ENCODE measurements at places on chromosomes 11 and 22.

- peak; percentile 43 for DNase-seq
- H3K4me1 ChIP-seq = peaks cover 5% of the 10 kb centered on the region
- H3K4me3 ChIP-seq = no peak overlapping the region
- H3K27ac ChIP-seq = no peak overlapping the region
- H3K27me3 ChIP-seq = no peaks in the 10 kb centered on the region
- H3K36me3 ChIP-seq = no peaks in the 10 kb centered on the region
Observed at GRCh38 chr11:44110231-44110679, 14.8 kb downstream of the EXT2 start.

GRCh38 chr11:10375280-10375971, 70.6 kb downstream of the ADM start:
- H3K27ac ChIP-seq = no peak overlapping the region
- no peaks in the 10 kb centered on the region for H3K36me3 ChIP-seq
- peaks cover 13% of the 10 kb centered on the region for H3K4me1 ChIP-seq
- no peaks in the 10 kb centered on the region for H3K27me3 ChIP-seq

GRCh38 chr11:132590554-132590953, 941.7 kb downstream of the OPCML start:
- no peaks in the 10 kb centered on the region for H3K4me1 ChIP-seq
- no peaks in the 10 kb centered on the region for H3K36me3 ChIP-seq
- no peak for DNase-seq
- H3K27ac ChIP-seq = no peak overlapping the region
- H3K4me3 ChIP-seq = no peak overlapping the region
- no peaks in the 10 kb centered on the region for H3K27me3 ChIP-seq

- no peaks in the 10 kb centered on the region for H3K36me3 ChIP-seq
- H3K4me3 ChIP-seq = peak overlapping the region; percentile 20
- no peaks in the 10 kb centered on the region for H3K27me3 ChIP-seq
- peaks cover 53% of the 10 kb centered on the region for H3K4me1 ChIP-seq
Observed at GRCh38 chr22:30423301-30423958, 2.1 kb upstream of the MTFP1 start.

DNA sequence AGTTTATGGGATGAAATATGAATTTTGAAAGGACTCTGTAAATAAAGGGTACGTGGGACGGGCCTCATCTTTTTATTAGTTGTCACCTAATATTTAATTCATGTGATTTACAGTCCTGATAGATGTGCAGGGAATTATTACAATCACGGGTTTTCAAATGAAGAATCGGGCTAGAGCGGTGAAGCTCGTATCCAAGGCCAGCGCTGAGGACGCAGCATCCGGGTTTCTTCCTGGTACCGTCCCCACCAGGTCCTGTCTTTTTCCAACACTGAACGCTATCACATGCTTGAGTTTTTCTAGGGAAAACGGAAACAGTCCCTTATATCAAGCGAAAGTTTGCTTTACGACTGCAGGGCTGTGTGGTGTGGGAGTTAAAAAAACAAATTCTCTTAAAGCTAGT, 787 bp downstream of the SMDT1 start:
- peaks cover 8% of the 10 kb centered on the region for H3K36me3 ChIP-seq
- no peak overlapping the region for H3K4me3 ChIP-seq
- H3K27me3 ChIP-seq = no peaks in the 10 kb centered on the region
- peaks cover 47% of the 10 kb centered on the region for H3K4me1 ChIP-seq

- no peaks in the 10 kb centered on the region for H3K27me3 ChIP-seq
- H3K27ac ChIP-seq = no peak overlapping the region
- no peak for DNase-seq
- no peaks in the 10 kb centered on the region for H3K36me3 ChIP-seq
Observed at GRCh38 chr11:35065566-35065965, 73.4 kb upstream of the CD44 start.

GRCh38 chr11:102989379-102990047, 34.0 kb upstream of the MMP13 start:
- no peak for DNase-seq
- H3K4me1 ChIP-seq = no peaks in the 10 kb centered on the region
- no peaks in the 10 kb centered on the region for H3K27me3 ChIP-seq
- H3K36me3 ChIP-seq = no peaks in the 10 kb centered on the region

DNA sequence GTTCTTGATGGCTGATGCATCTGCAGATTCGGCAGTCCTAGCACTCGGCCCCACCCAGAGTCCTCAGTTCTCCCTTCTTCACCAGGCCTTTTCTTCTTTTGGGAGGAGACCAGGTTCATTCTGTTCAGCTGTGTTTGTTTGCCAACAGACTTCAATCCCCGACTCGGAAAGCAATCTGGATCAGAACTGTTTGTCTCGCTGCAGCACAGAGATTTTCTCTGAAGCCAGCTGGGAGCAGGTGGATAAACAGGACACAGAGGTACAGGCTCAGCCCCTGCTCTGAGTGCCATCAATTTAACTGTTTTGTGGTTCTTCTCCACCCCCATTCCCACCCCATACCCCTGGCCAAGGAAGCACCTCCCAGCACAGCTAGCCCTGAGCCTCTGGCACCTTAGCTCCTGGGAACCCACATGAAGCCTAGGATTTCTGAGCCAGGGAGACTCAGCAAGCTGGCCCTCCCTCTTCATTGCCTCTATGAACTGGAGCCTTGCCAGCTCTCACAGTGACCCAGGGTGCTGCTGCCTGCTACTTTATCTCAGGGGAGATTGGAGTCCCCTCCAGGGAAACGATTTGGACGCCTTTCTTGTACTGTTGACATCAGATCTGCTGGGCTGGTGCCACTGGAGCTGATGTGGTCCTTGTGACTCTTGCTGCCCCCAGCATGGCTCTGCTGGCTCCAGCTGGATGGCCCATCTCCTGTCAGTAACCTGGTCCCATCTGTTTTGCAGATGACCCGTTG, 58.2 kb upstream of the HORMAD2 start:
- H3K4me1 ChIP-seq = no peaks in the 10 kb centered on the region
- no peak overlapping the region for H3K4me3 ChIP-seq
- no peak overlapping the region for H3K27ac ChIP-seq

GRCh38 chr11:122069707-122070360, 46.2 kb downstream of the BLID start:
- no peak overlapping the region for H3K27ac ChIP-seq
- H3K4me3 ChIP-seq = no peak overlapping the region
- no peaks in the 10 kb centered on the region for H3K4me1 ChIP-seq
- no peaks in the 10 kb centered on the region for H3K27me3 ChIP-seq

DNA sequence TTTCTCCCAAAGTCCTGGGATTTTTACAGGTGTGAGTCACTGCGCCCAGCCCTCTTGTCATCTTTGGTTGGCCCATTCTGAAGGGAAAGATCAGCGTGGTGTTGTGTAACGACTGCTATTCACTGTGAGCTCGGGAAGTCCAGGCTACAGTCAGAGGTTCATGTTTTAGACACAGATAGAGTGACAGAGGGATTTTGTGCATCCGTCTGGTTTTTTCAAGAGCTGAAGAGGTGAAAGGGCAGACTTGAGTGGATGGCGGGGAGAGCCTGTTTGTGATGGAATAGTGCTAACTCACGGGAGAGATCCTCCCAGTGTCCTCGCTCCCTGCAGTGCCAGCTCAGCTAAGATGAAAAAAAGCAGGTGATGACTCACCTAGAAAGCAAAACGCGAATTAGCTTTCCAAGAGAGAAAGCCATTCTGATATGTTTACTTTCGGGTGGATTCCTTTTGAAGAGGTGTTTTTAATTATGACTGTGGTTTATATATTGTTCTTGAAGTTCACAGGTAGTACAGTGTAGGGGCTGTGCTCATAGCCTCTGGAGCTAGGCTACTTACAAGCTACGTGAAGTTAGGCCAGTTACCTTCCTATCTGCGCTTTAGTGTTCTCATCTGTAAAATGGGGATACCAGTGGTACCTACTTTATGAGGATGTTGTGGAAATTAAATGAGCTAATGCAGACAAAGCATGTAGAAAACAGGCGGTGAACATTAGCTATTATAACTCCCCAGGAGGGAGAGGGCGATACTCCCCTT, 67.2 kb downstream of the C11orf91 start:
- H3K4me3 ChIP-seq = no peak overlapping the region
- DNase-seq = no peak
- H3K27ac ChIP-seq = no peak overlapping the region
- H3K36me3 ChIP-seq = no peaks in the 10 kb centered on the region

DNA sequence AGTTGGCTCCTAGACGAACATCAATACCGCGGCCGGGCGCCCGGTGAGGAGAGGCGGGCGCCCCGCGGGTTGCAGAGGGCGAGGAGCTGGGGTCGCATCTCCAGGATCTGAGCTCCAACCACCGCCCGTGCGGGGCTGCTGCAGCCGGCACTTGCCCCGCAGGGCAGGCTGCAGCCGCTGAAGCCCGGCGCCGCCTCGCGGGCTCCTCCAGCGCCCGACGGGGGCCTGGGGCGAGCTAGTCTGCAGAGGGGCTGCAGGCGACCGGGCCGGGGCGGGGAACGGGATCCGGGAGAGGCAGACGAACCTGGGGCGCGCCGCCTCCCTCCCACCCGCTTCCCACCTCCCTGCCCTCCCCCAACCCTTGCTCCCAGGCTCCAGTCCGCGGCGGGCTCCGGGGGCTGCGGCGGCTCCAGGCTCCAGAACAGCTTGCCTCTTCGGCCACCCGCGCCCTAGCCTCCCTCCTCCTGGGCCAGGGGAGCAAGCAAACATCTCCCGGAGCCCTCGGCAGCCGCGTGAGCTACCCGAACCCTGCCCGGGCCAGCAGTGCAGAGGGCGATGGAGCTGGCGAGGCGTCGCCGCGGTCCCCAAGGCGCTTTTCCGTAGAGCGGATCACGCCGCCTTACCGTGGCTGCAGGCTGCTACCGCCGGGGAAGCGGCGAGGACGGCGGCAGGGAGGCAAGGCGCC, 802 bp downstream of the TENM4 start:
- DNase-seq = no peak
- H3K4me3 ChIP-seq = peak overlapping the region; percentile 20
- no peaks in the 10 kb centered on the region for H3K36me3 ChIP-seq
- peaks cover 48% of the 10 kb centered on the region for H3K27me3 ChIP-seq
- no peak overlapping the region for H3K27ac ChIP-seq

DNA sequence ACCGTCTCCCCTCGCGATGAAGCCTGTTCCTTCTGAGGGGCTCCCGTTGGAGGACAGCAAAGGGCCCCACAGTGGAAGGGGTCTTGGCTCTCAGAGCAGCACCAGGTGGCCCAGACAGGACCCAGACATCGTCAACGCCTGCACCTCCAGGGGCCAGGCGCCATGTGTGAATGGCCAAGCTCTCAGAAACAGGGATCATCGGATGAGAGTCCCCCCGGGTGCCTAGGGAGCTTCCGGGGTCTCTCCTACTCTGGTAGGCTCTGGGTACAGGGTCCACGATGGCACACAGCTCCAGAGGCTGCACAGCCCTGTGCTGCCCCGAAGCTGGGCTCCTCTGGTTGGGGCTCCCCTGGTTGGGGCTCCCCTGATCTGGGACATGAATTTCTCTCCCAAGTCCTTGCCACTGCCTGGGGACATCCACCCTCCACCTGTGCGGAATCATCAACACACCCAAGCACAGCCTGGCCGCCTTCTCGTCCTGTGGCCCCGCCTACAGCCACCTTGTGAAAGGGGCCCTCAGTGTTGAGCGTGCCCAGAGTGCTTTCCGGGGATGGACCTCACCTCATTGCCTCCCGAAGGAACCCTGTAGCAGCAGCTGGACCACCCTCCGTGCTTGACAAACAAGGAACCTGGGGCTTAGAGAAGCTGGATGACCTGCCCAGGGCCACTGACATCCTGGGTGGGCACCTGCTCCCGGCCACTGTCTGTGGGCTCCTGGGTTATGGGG, 929.0 kb downstream of the BRD1 start:
- no peak for DNase-seq
- H3K4me3 ChIP-seq = no peak overlapping the region
- no peaks in the 10 kb centered on the region for H3K36me3 ChIP-seq
- H3K4me1 ChIP-seq = no peaks in the 10 kb centered on the region
- H3K27me3 ChIP-seq = no peaks in the 10 kb centered on the region

GRCh38 chr22:44030702-44031082, 6.6 kb downstream of the PARVB start:
- DNase-seq = no peak
- no peak overlapping the region for H3K4me3 ChIP-seq
- peaks cover 6% of the 10 kb centered on the region for H3K4me1 ChIP-seq
- no peaks in the 10 kb centered on the region for H3K27me3 ChIP-seq
- H3K27ac ChIP-seq = peak overlapping the region; percentile 3
- H3K36me3 ChIP-seq = no peaks in the 10 kb centered on the region

DNA sequence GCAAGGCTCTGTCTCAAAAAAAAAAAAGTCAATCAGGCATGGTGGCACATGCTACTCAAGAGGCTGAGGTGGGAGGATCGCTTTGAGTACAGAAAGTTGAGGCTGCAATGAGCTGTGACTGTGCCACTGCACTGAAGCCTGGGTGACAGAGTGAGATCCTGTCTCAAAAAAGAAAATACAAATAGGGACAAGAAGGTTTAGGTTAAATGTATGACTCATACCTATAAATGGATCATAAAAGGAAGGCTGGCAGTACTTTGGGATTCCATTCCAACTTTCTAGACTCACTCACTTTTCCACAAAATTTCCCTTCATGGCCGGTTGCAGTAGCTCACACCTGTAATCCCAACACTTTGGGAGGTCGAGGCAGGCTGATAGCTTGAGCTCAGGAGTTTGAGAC, 25.6 kb upstream of the OSBP start:
- H3K27ac ChIP-seq = no peak overlapping the region
- H3K4me3 ChIP-seq = no peak overlapping the region
- H3K36me3 ChIP-seq = peaks cover 16% of the 10 kb centered on the region
- DNase-seq = no peak

GRCh38 chr11:64726211-64726641, 3.2 kb upstream of the NRXN2 start:
- H3K27me3 ChIP-seq = peaks cover 3% of the 10 kb centered on the region
- no peaks in the 10 kb centered on the region for H3K36me3 ChIP-seq
- H3K4me1 ChIP-seq = peaks cover 7% of the 10 kb centered on the region
- no peak overlapping the region for H3K4me3 ChIP-seq
- no peak for DNase-seq

DNA sequence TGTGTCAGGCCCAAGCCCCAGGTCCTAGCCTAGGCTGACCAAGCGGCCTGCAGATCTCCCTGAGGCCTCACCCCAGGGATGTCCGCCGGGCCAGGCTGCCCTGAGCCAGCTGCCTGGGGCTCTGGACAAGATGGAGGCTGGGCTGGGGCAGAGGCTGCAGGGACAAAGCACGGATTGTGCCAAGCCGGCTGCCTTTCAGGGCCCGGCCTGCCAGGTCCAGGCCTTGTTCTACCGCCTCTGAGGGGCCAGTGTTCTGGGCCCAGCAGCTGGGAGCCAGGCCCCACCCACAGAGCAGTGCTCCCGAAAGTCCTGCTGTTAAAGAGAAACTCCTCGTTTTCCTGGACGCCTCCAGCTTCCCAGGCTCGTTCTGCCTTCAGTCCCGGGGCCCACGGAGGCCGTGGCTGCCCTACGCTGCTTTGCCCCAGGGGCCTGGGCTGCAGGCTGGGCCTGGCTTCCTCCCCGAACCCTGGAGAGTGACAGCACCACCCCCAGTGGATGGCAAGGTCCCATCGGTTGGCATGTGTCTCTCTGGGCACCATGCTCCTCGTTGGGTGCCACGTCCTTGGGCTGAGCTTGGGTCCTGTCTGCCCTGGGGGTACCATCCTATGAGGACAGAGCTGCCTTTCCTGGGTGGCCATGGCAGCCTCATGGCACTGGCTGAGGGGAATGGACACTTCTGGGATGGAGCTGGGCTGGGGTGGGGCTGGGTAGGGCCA, 7.6 kb downstream of the BRSK2 start:
- peaks cover 51% of the 10 kb centered on the region for H3K4me1 ChIP-seq
- no peaks in the 10 kb centered on the region for H3K36me3 ChIP-seq
- no peak for DNase-seq
- H3K4me3 ChIP-seq = no peak overlapping the region
- no peaks in the 10 kb centered on the region for H3K27me3 ChIP-seq
- no peak overlapping the region for H3K27ac ChIP-seq
